ENCODE measurements at places on chromosomes 3 and 15.

DNA sequence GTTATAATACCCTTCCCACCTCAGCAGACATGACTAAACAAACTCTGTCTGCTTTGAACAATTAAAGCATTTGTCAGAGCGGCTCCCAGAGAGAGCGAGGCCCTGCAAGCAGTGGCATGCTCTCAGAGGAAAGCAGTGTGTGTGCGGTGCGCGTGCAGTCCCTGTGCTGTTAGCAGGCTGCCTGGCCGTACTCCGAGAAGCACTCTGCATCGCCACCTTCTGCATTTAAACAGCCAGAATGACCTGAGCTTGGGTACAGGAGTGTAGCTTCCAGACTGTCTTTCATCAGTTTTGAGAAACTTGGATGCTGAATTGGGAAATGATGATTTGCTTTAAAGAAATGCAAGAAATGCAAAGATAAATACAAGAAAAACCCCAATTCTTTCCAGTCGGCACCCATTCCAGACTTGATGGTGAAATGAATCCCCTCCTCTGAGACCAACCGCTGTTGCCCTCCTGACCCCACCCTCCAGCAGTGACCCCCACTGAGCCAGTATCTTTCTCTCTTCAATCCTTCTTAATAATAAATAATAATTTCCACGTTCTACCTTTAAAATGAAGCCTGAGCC is 113.5 kb downstream of the VGLL4 start:
- no peak for DNase-seq

DNA sequence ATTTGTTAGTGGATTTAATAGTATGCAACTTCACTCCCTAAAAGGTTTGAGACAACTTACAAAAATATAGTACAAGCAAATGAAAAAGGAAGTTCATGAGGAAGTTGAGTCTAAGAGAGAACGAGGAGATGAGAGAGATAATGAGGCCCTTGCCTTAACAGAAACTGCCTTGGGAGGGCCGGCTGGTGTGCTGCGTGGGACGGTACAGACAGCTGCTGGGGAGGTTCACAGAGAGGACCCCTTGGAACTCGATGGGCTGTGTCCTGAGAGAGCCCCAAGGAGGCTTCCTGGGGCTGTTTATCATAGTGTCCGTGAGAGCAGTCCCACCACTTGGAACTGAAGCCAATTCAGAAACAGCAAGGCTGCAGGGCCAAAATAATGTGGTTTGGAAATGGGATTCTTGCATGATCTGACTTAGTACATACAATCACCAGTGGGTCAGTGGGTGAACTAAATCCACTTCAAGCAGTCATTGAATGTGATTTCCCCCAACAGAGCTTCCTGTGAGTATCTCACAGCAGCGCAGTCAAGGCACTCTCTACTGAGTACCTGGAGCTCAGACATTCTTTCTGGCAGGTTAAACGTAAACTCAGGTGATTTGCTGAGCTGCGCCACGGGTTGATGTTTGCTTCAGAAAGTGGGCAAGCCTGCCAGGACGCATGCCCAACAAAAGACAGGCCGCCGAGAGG is 90.8 kb downstream of the CRTC3 start:
- DNase-seq: peak; percentile 53

- no peak for DNase-seq
Observed at GRCh38 chr15:91651251-91651650, 202.3 kb upstream of the SLCO3A1 start.

DNA sequence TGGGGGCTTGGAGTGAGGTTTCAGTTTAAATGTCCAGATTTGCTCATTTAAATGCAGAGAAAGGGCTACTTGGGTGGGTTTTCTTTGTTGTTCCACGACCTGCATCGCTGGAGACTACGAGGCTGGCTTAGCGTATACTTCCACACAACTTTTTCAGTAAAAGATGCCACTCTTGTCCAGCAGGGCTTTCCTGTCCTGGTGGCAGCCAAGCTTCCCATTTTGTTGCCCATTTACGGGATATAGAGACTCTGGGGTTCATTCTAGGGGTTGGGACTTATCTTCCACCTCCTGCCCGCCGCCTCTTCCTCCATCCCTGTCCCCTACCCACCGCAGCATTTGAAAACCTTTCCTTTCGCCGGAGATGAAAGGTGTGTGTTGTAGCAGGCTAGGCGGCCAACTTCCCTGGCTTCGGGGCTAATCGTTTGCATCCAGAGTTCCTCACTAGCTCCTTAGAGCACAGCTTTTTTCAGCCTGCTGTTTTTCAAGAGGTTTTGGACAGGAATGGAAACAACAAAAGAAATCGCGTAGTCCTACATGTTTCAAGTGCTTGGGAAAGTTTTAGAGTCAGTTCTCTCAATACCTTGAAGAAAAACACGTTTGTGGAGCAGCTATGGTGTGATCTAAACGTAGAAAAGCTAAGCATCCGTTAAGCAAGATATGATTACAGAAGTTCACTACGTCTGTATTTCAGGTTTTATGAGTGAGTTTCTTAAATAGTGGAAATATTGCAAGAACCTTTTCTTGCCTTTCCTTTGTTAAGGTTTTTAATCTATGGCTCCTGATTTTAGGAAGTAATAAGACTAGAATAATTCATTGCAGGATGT is 843 bp downstream of the CHRNA5 start:
- peak; percentile 11 for DNase-seq

DNA sequence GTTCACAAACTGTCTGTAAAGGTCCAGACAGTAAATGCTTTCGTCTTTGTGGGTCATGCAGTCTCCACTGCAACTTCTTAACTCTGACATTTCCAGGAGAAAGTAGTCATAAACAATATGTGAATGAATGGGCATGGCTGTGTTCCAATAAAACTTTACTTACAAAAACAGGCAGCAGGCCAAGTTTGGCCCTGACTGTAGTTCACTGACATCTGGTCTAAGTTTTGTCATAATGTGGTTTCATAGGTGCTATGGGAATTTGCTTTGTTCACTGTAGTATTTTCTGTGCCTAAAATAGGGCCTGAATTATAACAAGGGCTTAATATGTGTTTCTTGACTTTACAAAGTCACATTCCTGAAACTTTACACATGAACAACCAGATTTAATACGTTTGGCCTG is 186.0 kb upstream of the KBTBD8 start:
- DNase-seq: no peak

- DNase-seq: no peak
Observed at GRCh38 chr3:178676942-178677790, 140.9 kb downstream of the KCNMB2 start.

DNA sequence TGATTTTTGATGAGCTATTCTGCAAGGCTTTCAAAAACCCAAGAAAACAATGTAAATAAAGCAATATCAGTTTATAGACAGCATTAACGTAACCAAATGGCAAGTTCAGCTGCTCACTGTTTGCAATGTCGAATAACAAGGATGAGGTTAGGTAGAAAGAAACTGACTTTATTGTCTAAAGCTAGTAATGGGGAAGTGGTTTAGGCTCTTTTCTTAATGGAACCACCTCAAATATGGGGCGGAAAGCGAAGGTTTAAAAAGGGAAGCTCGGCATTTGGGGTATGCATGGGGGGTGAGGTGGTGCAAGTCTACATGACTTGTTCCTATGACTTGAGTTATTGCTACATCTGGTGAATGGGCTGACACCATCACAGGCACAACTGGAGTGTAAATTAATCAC is 1060.2 kb downstream of the NSUN3 start:
- DNase-seq: no peak
